ENCODE measurements at places on chromosomes 13 and 19.

DNA sequence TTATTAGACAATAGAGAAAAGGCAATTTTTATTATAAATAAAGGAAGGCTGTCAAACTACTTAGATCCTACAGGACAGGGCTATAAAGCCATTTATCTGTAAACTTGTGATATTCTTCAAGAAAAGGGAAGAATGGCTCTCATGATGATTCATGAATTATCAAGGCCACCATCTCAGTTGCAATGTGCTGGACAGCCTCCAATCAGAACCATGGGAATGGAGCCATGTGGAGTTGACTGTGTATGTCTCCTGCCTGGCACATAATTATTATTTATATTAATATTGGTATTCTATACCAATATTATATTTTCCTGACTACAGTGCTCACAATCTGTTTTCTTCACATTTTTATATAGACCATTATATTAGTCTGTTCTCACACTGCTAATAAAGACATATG lies 560.5 kb upstream of the MIR17HG start:
- no peak for DNase-seq

DNA sequence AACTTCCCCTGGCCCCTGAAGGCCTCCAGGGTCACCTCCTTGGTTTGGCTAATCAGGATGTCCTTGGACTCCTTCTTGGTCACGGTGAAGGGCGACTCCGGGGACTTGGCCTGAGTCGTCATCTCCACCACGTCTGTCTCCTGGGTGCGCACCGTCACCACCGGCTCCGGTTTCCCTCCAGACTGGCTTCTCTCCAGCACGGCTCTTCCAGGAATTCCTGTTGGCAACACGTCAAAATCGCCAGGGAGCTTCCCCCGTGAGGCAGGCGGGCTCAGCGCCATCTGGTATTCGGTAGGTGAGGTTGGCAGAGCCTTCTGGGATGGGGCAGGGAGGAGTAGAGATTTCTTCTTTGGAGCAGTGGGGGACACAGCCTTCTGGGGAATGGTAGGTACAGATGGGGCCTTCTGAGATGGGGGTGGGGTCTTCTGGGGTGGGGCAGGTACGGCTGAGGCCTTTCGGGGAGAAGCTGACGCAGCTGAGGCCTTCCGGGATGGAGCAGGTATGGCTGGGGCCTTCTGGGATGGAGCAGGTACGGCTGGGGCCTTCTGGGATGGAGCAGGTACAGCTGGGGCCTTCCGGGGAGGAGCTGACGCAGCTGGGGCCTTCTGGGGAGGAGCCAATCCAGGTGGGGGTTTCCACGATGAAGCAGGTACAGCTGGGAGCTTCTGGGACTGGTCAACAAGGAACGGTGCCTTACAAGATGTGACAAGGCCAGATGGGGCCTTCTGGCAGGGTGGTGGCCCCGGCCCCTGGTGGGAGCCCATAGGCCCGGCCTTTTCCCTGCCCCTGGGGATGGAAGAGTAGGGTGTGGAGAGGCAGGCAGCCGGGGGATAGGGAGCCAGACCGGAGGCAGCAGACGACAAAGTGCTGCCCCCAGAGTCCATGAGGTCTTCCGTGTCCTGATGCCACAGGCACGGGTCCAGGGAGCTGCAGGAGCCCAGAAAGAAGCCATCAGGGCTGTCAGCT lies 3.8 kb downstream of the GARIN5B start:
- no peak for DNase-seq

DNA sequence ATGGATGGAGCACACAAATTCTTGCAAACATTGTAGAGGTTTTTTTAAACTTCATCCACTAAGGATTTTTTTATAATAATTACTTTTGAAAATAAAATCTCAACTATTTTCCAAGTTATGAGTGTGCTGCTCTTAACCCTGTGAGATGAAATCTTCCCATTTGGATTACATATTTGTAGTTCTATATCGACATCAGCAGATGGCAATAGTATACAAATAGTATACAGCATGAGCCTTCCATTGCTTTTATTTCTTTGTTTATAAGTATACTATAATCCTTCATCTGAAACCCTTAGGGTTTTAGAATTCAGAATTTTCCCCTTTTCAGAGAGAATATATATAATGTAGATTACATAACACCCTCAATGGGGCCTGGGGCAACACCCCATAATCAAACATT lies 70.5 kb downstream of the GJA3 start:
- DNase-seq = no peak

DNA sequence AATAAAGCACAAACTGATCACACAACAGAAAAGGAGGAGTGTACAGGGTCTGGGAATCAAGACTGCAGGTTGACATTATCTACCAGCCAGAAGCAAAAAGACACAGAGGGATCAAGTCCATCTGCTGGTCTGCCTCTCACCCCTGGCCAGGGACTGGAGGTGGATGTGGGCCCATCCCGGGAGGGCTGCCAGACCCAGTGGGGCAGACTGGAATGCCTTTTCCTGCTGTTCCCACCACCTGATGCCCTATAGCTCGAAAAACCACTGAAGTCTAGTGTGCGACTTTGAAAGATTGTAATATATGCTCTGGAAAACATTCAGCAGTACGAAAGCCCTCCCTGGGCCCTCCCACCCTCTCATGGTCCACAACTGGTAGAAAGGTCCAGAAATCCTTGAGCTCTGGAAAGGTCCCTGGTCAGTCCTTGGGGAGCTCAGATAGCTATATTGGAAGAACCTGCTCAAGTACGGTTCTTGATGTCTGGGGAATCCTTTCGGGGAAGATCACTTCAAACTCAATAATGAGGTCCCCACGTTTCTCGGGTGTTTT lies 2.6 kb downstream of the DNAJB1 start:
- no peak for DNase-seq

DNA sequence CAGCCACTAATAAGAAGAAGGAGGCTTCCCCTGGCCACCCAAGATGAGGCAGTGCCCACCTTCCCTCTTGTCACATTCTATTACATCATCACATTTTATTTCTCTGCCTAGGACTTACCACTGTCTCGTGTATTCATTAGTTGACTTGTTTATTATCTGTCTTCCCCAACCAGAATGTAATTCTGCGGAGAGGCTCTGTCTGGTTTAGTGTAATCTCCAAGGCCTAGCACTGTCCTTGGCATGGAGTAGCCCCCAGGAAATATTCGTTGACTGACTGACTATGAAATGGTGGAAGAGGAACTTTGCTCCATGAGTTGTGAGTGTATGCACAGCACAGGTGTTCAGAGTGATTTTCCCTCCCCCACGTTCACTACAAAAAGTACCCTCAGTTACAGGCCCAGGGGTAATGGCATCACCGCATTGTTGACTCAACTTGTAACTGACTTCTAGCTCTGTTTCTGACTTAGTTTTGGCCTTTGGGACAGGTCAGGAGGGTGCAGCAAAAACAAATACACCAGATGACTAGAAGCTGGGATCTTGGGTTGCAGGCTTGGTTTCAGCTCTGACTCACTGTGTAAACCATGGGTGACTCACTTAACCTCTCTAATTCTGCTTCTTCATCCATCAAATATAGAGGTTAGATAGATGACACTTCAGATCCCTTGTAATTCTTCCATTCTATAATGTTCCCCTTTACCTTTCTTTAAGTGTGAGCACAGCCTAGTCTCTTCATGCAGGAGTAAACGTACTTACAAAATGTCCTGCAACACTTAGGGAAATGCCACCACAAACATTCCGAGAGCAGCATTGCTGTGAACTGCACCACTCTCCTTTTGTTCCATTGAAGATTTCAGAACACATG lies 229.7 kb downstream of the KCNRG start:
- DNase-seq = no peak

DNA sequence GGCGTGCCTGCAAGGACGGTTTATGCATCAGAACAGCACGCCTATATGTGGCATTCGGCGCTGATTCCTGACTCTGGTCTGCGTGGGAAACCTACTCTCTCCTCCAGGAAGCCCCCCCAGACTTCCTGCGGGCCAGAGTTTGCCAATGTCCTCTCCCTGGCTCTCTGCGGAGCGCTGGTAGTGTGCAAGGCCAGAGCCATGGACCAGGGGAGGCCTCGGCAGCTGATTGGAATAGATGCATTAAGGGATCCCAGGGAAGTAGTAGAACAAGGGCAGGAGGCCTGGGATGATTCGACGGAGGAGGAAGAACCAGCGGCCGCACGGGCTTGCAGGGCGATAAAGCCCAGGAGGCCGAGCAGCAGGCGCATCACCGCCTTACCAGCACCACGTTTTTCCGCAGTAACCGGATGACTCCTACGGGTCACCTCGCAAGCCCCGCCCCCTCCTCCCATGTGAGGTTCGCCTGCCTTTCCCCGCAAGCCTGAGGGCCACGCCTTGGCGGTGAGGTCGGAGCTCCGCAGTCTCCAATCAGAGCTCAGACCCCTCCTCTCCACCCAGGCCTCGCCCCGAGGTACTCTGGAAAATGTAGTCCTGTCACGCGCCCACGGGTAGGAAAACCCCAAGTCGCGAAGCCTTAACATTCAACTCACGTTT lies 5.0 kb downstream of the CLEC11A start:
- peak; percentile 66 for DNase-seq

GRCh38 chr13:92657565-92657964 lies 569.0 kb upstream of the GPC6 start:
- DNase-seq = no peak

DNA sequence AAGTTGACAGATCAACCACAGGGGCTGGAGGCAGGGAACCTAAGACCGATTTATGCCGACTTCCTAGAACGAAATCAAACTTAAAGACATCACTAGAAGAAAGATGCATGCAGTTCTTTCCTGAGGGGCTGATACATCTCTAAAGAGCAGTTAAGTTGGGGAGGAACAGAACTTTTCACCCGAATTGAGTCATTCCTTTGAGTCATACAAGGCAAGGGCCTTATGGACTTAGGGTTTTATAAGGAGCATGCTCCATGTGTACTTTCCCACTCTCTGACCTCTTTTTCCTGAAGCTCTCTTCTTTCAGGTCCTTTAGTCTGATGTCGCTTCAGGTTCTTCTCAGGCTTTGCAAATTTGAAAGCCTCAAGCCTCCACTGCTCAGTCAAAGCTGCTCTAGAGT lies 7.9 kb upstream of the FBXL3 start:
- DNase-seq = no peak

DNA sequence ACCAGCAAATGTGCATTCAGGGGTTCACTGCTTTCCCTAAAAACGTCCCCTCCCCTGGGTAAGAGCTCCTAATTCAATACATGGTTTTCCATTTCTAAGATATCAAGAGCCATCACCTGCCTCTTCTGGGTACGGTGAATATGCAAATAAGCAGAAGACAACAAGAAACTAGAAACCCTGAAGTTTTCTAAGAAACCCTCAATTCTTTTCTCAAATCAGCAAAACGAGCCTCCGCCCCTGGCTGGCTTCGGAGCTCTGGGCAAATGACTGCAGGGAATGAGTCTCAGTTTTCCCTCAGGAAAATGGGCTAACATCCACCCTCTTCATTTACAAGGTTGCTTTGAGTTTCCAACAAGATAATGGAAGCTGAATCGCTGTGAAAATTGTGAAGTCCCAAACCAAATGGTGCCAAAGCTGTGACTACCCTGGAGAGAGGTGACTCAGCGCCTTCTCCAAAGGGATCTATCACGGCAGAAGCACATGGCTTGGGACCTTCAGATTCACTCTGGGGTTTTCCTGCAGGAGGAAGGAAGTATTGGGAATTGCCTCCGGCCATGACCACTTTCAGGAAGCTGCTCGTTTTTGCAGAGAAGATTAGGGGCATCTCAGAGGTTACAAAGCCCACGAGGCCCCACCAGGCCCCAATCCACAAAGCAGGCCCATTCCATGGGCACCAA lies 26.6 kb downstream of the KLF2 start:
- DNase-seq = no peak

GRCh38 chr13:75871059-75871458 lies 234.9 kb downstream of the LMO7 start:
- DNase-seq = no peak

DNA sequence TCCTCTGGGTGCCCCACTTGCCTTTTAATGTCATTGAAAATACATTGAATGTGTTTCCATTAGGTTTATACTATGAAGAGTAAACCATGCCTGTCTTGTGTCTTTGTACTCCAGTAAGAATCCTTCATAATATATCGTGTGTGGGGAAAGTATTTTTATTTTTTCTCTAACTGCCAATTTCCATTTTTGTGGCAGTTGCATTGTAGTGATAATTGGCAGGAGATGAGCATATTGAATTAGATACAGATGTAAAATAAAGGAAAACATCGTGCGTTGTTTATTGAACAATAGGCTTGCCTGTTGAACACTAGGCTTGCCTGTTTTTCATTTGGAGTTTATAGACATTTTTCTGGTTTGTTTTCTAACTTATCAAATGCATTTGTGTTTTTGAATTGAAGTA lies 218.8 kb downstream of the NBEA start:
- no peak for DNase-seq

- peak; percentile 86 for DNase-seq
Observed at GRCh38 chr19:17496337-17496997, 15.0 kb upstream of the PGLS start.

DNA sequence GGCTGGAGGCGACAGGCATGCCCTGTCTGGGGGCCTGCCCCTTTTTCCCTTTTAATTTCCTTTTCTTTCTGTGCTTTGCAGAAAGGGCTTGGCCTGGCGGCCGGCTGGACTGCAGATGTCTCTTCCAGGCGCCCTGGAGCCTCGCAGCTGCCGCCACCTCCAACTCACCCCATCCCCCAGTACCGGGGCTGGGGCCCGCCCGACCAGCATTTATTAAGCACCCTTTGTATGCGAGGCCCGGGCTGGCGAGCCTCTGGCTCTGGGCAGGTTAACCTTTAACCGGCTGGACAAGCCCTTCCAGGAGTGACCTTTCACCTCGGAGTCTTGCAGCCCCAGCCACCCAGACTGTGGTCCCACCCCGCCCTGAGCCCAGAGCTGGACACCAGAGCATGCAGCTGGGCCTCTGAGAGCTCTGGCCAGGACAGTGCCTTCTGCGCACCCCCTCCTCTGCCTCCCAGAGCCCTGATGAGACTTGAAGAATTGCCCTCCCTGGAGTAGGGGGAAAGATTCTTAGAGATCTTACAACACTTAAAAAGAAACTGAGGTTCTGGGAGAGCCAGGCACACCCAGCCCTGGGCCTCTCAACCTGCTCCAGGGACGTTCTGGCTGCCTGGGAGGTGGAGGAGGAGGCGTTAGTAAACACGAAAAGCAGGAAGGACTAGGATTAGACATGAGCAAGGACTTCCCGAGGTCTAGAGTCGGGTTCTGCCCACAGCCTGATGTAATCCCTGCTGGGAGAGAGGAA lies 1.1 kb upstream of the NR2F6 start:
- no peak for DNase-seq

- no peak for DNase-seq
Observed at GRCh38 chr13:73419186-73419585, 360.4 kb downstream of the KLF5 start.

DNA sequence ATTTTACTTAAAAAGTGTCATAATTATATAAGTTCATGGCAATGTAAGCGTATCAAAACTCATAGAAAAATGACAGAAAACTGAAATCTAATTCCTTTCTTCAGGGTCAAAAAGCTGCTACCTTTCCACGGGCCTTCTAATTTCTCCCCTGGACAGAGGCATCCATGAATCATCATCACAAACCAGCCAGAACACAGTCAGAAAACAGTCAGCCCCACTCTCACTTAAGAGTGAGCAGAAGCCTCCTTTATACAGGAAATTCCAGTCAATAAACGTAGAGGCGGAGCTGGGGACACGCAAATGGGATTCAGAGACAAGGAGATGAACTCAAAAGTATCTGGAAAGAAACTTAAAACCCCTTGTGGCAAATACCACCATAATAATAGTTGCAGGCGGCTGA lies 54.2 kb upstream of the ABCC4 start:
- no peak for DNase-seq

GRCh38 chr19:38893341-38893771 lies 6.1 kb downstream of the SIRT2 start:
- no peak for DNase-seq

- DNase-seq = no peak
Observed at GRCh38 chr13:74687442-74688182, 553.4 kb upstream of the KLF12 start.
